Activated CD4-positive, alpha-beta T cell treated with anti-CD3 and anti-CD28 coated beads for 36 hours (primary cell): ENCODE measurements at places on chromosomes 12 and 14. TPM values are rescaled to one million over a fixed set of nuclear protein-coding genes. Genes with fewer than 3 reads are reported as not detected.

LAG3 gene
- total RNA-seq = 93.9 TPM

KMT2D gene
- total RNA-seq = 58.2 TPM

RHOJ gene
- total RNA-seq = not detected

TMEM30B gene
- total RNA-seq = 1.3 TPM

C1QL4 gene
- total RNA-seq = not detected

NDRG2 gene
- total RNA-seq = 5.5 TPM

SNRPF gene
- 23.1 TPM for total RNA-seq

CSRP2 gene
- total RNA-seq = 2.0 TPM

TMPRSS12 gene
- not detected for total RNA-seq

GRIP1 gene
- 2.4 TPM for total RNA-seq

TNS2 gene
- 2.4 TPM for total RNA-seq

ALX1 gene
- total RNA-seq = not detected

C14orf132 gene
- 4.3 TPM for total RNA-seq

EPYC gene
- not detected for total RNA-seq

SIX4 gene
- 0.11 TPM for total RNA-seq

CACNA1C gene
- 0.11 TPM for total RNA-seq

KLRC2 gene
- not detected for total RNA-seq

ESRRB gene
- 0.11 TPM for total RNA-seq

TDRD9 gene
- total RNA-seq = 0.42 TPM

SIX6 gene
- not detected for total RNA-seq

GZMB gene
- total RNA-seq = 3,062 TPM

TXNDC16 gene
- total RNA-seq = 5.2 TPM

CYP27B1 gene
- 6.6 TPM for total RNA-seq

CLEC4A gene
- total RNA-seq = not detected

CLEC4D gene
- total RNA-seq = not detected

GPRC5A gene
- 0.14 TPM for total RNA-seq

FOXJ2 gene
- total RNA-seq = 16.5 TPM

STAC3 gene
- total RNA-seq = 2.8 TPM

TAS2R50 gene
- total RNA-seq = 0.30 TPM

TMEM229B gene
- 1.3 TPM for total RNA-seq

PABPN1 gene
- total RNA-seq = 237 TPM

ZDHHC22 gene
- total RNA-seq = not detected

MTRFR gene
- 34.7 TPM for total RNA-seq

ACRBP gene
- 1.7 TPM for total RNA-seq

PLEKHG7 gene
- not detected for total RNA-seq

GLIPR1L1 gene
- total RNA-seq = not detected

TEAD4 gene
- 7.2 TPM for total RNA-seq

SP7 gene
- not detected for total RNA-seq

GUCY2C gene
- not detected for total RNA-seq

LRTM2 gene
- not detected for total RNA-seq

PRH2 gene
- not detected for total RNA-seq

STXBP6 gene
- not detected for total RNA-seq

CCDC38 gene
- total RNA-seq = 0.21 TPM

DNAH10 gene
- 0.37 TPM for total RNA-seq

CEP170B gene
- total RNA-seq = 4.0 TPM

LUM gene
- not detected for total RNA-seq

DBX2 gene
- not detected for total RNA-seq

AGAP2 gene
- 28.0 TPM for total RNA-seq

RNASE3 gene
- not detected for total RNA-seq

INSM2 gene
- not detected for total RNA-seq

ASIC1 gene
- 7.3 TPM for total RNA-seq

BCAT1 gene
- 40.0 TPM for total RNA-seq

SERPINA10 gene
- not detected for total RNA-seq

PTPRQ gene
- not detected for total RNA-seq

FSCB gene
- not detected for total RNA-seq

DAO gene
- not detected for total RNA-seq

CCDC184 gene
- 0.25 TPM for total RNA-seq

KCNK10 gene
- not detected for total RNA-seq
